ENCODE measurements at places on chromosomes 2 and 18.

DNA sequence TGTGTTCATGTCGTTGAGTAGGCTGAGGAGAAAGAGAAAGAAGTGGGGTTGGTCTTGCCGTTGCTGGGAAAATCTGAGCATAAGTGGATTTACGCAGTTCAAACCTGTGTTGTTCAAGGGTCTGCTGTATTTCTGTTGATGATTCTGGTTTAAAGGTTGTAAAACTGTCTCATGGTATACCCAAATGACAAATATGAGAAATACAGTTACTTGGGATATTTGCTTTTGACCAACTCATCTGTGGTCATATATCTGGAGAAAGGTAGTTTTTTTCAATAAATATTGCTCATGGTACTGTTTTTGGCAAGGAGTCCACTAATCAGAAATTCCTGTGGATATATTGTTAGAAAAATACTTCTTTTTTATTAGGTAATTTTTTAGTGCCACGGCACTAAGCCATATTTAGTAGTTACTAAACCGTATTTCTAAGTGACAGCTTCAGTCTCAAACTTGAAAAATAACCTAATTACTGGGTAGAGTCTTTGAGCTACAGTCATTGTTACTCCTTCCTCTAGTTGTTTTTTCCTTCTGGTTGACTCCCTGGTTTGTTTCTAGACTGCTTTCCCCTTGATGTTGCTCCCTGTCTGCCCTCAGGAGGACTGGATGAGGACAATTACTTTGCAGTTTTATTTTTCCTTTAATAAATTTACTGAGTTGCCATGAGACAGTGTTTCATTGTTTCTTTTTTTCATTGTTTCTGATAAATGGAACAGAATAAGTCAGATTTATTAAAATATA lies 31.5 kb downstream of the MOB4 start:
- no peak for ATAC-seq

- no peak for ATAC-seq
Observed at GRCh38 chr2:164655750-164656149, 34.5 kb upstream of the GRB14 start.

DNA sequence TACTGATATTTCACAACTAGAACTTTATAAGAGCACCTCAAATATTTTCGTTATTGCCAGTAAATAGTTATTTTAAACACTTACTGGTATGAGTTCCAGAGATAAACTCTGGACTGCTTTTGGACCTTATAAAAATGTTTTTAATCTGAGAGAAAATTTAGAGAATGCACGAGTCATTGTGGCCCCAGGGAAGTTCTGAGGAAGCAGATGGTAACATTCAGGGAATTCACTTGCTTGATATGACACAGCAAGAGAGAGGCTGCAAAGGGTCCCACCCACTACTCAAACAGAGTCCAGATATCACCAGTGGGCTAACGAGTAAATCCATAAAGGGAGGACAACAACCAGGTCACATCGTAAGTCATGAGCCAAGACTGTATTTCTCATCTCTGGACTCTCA lies 526.8 kb downstream of the TDRD15 start:
- no peak for ATAC-seq

DNA sequence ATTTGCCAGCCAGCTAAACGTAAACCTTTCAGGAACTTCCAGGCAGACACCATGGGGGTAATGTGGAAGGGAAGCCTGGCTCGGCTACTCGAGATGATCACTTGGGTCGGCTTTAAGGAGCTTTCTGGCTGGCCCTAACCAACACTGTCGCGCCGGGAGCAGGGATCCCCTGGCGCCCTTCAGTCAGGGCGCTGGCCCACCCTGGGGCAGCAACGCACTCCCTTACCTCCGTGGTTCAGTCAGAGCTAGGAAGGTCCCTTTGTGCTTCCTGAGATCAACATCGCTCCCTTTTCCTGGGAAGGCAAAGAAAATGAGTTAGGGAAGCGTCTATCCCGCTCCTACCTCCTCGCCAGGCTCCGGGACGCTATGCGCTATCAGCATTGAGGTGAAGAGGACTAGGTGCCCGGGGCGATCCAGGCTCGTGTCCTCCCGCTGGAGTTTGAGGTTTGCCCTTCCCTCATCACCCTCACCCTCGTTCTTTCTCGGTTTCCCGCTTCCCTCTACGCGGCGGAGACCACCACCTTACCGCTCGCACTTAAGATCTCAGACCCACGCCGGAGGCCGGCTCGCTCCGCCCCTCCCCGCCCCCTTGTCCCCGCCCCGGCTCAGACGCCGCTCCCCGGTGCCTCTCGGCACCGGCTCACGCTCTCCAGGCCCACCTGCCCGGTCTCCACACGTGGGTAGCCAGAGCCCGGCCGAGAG lies 449 bp upstream of the ATRAID start:
- ATAC-seq = peak; percentile 4

DNA sequence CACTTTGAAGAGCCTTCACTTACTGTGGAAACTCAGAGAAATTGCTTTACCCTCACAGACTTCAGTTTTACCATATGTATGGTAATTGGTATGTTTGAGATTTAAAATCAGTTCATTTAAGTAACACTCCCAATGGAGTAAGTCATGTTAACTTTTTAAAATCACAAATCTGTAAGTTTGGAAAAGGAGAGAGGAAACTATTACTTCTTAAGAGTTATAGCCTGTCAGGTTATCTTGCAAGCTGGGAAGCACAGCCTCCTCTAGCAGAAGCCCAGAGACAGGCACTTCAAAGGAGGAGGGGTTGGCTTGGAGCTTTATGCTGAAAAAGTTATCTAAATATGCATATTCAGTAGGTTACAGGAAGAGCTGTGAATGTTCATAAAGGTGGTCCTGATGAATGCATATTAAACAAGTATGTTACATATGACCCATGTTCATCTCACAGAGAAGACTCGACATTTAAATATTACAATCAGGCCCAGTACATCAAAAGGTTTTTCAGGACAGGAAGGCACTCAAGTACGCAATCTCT lies 102.5 kb downstream of the XRCC5 start:
- ATAC-seq = no peak
